ENCODE measurements at places on chromosomes 5 and 9.

DNA sequence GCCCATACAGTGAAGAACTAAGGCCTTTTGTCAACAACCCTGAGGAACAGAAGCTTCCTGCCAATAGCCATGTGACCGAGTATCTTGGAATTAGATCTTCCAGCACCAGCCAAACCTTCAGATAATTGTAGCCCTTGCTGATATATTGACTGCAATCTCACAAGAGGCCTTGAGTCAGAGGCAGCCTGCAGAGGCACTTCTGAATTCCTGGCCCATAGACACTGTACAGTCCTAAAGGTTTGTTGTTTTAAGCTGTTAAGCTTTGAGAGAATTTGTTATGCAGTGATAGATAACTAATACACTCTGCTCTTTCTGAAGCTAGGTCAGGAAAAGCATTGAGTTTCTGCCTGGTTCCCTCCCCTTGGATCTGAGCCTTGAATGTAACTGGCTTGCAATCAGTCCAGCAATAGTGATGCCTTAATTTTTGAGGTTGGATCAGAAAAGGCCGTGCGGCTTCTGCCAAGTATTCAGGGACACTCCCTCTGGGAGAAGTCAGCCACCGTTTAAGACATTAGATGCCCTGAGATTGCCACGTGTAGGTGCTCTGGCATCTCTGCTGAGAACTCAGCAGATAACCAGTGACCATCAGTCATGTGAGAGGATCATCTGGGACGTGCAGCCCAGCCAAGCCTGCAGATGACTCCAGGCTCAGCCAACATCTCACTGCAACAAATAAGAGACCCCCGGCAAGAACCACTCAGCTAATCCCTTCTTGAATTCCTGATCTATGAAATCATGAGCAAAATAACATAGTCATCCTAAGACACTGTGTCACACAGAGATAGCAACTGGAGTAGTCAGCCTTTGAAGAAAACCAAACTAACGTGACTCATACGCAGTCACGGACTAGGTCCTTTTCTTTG lies 126.8 kb upstream of the STC2 start:
- DNase-seq, result no peak

- no peak for DNase-seq
Observed at GRCh38 chr5:1568201-1568979, 44.6 kb upstream of the LPCAT1 start.

- no peak for DNase-seq
Observed at GRCh38 chr5:75381456-75381855, 44.4 kb downstream of the HMGCR start.

DNA sequence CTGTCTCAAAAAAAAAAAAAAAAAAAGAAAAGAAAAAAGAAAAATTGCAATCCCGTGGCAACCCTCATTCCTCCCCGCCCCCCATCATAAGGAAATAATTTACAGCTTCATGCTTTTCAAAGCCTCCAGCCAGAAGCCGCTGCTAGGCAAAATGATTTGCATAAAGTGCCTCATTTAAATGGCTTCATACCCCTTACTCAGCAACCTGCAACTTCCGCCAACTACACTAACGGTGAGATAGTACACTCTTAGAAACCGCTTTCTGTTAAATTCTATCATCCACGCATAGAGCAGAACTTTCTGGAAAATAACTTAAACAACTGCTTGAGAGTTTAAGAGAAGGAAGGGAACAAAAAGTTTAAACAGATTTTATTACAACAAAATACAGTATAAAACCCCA lies 17.8 kb downstream of the SERINC5 start:
- DNase-seq, result no peak

DNA sequence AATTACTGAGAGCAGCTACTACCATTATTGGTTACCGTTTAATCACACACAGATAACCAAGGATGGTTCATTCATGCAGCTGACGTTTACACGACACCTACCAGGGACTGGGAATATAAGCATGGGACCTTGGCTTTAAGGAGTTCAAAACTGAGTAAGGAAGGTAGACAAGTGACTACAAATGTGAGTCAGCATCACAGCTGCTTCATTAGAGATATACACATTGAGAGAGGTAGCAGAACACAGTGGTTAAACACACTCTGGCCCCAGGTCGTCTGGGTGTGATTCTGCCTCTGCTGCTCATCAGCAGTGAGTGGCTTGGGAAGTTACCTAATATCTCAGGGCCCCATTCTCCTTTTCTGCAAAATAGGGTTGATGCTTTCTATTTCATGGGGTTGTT lies 268.6 kb downstream of the NR3C1 start:
- no peak for DNase-seq

GRCh38 chr5:73607228-73607627 lies 18.8 kb upstream of the ARHGEF28 start:
- no peak for DNase-seq

GRCh38 chr9:125460346-125460745 lies 198.7 kb downstream of the GAPVD1 start:
- DNase-seq, result no peak

- DNase-seq, result no peak
Observed at GRCh38 chr5:57896576-57896975, 414.0 kb upstream of the ACTBL2 start.

GRCh38 chr5:180082633-180083420 lies 11.3 kb upstream of the RNF130 start:
- DNase-seq, result no peak

DNA sequence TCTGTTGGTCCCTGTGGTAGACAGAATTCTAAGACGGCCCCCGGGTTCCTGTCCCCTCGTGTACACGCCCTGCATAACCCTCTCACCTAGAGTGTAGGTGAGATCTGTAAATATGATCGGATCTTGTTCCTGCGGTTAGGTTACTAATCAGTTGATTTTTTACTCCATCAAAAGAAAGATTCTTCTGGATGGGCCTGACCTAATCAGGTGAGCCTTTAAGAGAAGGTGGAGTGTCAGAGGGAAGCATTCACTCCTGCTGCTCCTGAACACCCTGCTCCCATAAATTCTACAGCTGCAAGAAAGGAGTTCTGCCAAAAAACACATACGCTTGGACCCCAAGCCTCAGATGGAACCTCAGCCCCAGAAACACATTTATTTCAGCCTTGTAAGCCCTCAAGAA lies 15.6 kb upstream of the FUBP3 start:
- no peak for DNase-seq

DNA sequence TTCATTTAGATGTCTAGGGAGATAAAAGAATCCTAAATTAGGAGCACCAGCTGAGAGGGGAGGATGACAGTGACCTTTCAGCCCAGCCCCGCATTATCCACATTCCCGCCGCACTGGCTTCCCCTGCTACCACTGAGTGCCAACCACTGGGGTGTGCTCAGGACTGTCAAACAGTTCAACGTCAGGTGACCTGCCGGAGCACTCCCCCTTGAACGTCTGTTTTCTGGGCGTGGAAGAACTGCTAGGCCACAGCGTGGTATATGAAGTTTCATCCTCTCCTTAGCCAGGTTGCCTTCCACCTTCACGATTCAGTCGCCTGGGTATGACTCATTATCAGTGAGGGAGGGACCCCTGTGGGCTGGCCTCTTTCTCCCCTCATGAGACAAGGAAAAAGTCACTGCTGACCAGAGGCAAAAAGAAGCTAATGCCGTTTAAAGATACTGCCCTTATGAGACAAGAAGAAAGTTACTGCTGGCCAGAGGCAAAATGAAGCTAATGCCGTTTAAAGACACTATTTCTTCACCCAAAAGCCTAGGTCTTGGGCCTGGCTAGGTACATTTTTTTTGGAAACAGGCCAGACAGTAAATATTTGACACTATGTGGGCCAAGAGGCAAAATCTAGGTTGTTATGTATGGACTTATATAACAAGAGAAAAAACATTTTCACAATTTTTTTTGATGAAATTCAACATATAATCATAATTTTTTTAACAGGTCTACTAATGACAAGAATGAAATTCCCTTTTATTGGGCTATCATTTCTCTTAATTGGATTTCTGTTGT lies 4.6 kb downstream of the NMRK1 start:
- no peak for DNase-seq

GRCh38 chr5:176491101-176491502 lies 42.9 kb downstream of the FAF2 start:
- no peak for DNase-seq

GRCh38 chr5:172605466-172605865 lies 35.6 kb upstream of the NEURL1B start:
- DNase-seq, result no peak

GRCh38 chr5:11962122-11962521 lies 57.9 kb upstream of the CTNND2 start:
- DNase-seq, result no peak

GRCh38 chr5:109703829-109704228 lies 14.1 kb downstream of the MAN2A1 start:
- no peak for DNase-seq

DNA sequence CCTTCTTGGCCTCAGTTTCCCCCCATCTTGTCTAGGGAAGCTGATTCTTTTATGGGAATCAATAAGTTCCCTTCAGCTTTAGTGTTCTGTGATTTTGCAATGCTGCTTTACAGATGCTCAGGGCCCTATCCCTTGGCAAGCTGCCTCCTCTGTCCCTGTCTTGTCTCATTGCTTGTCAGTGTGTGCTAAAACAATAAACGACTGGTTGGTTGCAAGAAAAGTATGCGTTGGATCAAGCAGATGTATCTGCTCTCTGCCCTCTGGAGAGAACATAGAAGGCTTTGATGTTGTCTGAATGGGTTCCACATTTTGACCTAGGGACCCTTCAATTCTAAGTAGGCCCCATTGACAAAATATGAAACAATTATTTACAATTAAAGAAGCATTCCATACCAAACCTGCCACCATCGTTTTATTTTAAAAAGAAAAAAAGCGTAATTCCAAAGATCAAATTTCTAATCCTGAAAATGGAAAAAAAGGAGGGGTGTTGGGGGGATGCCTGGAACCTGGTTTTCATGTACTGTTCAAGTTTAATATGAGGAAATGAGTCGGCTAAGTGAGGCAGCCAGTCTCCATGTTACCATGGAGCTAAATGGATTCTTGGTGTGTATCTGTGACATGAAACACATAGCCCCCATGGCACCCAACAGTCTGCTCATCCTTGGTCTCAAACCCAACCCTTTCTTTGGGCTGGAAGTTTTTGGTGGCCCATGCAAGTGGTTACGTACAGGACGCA lies 31.2 kb upstream of the TARS1 start:
- no peak for DNase-seq

DNA sequence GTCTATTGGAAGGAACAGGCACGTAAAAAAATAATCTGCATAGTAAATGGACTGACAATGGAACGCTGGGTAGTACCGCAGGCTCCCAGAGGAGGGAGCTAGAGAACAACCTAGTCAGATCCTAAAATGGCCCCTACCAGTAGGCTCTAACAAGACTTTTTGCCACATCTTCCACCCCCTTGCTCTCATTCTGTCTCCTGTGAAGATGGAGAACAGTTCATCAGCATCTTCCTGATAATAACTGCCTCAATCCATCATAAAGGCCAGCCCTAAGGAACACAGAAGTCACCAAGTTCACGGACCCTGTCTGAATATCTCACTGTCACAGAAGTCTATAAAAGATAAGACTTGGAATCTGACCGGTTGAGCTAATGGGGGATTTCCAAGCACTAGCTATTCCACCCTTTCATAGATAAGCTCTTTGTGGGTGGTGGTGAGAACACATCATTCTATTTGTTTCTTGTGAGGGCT lies 133.4 kb downstream of the SLC1A3 start:
- DNase-seq, result peak; percentile 40

GRCh38 chr5:154836225-154836624 lies 14.2 kb downstream of the FAXDC2 start:
- no peak for DNase-seq

GRCh38 chr5:86737579-86737978 lies 119.8 kb downstream of the COX7C start:
- no peak for DNase-seq

DNA sequence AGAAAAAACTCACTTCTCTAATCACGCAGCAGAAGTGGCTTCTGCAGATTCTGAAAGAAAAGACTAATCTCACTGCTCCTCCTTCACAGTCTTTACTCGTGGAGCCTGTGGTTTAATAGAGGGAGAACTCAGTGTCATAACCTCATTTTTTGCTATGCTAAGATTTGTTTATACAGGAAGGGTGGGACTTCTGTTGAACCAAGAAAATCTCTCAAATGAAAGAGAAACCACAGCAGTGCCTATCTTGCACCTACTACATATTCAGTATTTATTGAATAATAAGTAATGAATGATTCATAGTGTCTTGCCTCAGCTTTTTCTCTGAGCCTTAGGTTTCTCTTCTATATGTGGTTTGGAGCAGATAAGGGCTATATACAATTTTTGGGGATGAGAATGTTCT lies 136.1 kb upstream of the DMAC1 start:
- no peak for DNase-seq

DNA sequence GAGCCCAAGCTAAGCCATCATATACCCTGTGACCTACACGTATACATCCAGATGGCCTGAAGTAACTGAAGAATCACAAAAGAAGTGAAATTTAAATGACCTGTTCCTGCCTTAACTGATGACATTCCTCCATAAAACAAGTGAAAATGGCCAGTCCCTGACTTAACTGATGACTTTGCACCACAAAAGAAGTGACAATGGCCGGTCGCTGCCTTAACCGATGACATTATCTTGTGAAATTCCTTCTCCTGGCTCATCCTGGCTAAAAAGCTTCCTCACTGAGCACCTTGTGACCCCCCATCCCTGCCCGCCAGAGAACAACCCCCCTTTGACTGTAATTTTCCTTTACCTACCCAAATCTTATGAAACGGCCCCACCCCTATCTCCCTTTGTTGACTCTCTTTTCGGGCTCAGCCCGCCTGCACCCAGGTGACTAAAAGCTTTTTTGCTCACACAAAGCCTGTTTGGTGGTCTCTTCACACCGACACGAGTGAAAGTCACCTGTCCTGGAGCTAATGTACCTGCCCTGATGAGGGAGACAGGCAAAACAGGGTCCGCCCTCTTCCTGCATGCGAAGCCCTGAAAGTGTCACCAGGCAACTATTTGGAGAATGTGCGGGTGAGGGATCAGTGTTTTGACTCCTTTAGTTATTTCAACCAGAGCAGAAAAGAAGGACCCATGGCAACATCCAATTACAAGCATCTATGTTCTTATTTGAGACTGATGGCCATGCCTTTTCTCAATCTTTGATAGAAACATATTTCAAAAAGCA lies 266.1 kb downstream of the SMARCA2 start:
- DNase-seq, result no peak

DNA sequence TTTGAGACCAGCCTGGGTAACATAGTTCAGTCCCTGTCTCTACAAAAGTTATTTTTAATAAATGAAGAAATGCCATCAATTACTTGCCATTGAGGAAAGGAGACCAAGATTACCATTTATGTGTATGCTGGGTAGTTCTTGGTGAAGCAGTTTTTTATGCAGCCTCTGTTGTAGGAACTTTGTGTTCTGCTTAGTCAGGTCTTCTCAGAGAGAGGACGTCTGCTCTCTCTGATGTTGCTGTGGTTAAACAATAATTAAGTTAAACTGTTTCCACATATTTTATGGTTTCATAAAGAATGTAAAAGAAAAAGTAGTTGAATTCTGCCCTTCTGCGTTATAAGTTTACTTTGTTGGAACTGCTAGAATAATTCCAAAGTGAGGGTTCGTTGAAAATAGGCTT lies 210.5 kb downstream of the KDM4C start:
- no peak for DNase-seq

All from putamen (tissue), 1 donor.